ENCODE measurements at places on chromosomes 4 and X.

DNA sequence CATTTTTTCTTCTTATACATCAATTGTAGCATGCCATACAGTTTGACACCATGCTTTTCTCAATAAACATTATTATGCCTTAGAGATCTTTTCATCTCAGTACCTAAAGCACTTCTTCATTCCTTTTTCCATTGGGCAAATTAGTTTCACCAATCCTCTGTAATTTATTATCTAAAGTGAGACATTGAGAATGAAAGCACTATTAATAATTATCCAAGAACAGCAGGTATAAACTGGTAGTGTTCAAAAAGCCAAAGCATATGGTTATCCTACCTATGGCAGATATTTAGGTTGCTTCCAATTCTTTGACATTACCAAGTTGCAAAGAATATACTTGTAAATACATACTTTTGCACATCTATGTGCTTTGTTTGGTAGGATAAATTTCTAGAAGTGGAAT is 15.6 kb downstream of the LAMTOR3 start:
- DNase-seq: no peak

- no peak for DNase-seq
Observed at GRCh38 chr4:106033469-106033868, 138.2 kb downstream of the NPNT start.

- DNase-seq: no peak
Observed at GRCh38 chr4:74402692-74403456, 37.9 kb downstream of the EREG start.

DNA sequence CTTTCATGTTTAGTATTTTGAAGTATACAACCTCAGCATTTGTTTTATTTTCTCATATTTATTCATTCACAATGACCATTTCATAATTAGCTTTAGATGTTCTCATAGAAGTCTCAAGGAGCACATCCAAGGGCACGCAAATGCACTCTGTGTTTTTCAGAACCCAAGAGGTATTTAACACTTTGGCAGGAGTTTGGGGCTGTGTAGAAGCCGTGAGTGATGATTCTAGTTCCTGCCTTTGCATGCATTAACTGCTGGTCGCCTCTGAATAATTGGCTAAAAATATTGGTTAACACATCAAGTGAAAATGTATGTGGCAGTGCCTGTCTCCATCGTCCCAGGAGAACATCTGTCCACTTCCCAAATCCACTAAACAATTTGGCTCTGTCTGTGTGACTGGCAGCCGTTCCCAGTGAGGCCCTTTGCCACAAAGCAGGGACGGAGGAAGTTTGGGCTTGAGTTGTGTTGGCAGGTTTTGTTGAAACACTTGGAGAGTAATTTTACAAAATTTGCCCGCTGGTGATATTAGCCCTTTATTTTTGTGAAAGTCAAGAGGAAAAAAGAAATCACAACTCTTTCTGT is 730.7 kb upstream of the SLIT2 start:
- no peak for DNase-seq

- DNase-seq: no peak
Observed at GRCh38 chrX:127943571-127943970, 108.6 kb downstream of the ACTRT1 start.

DNA sequence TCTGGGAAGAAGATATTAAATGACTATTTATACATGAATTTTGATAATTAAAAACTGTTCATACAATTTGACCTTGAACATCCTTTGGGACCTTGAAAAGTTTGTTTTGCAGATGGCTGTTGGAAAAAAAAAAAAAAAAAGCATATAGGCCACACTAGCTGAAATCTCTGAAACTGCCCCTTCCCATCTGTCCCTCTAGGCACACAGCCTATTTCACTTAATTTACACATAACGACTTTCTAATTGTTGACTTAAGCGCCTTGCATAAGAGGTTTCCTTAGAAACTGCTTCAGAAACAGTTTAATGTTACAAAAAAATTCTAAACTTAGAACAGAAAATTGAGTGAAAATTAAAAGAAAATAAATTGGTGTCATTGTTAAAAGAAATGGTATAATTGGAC is 131.0 kb downstream of the COX18 start:
- DNase-seq: no peak

DNA sequence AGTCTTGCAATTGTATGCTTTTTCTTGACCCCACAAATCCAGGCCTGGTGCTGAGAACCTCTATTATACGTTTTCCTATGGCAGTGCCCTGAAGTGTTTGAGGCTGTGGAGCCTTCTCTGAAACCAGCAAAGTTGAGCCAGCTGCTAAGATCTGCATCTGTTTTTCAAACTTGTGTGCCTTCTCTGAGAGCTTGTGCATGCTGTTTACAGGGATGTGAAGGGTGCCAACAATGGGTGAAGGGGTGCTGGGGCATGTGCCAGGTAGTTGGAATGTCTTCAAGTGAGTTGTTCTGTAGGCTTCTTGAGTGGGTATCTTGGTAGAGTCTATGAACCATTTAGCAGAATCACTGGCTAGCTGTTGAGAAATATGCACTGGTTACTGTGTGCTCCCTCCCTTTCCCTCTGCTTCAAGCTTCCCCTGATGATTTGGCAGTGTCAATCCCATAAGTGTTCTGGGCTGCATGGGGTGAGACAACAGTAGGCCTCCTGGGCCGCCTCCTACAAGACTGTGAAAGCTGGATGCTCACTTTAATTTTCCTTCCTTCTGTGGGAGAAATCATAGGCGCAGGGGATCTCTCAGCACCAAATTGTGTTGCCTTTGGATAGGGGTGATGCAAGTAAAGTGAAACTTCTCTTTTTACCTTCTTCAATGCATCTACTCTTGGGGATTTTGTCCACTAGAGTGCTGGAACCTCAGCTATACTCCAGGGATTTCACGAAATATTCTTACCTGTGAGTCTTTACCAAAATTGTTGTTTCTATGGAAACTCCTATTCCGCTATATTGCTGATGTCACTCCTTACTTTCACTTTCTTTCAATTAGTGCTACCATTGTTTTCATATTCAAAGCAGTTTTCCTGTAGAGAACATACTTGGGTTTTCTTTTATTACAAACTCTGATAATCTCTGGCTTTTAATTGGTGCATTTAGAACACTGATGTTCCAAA is 30.0 kb downstream of the ITM2A start:
- DNase-seq: no peak

- DNase-seq: no peak
Observed at GRCh38 chr4:67401902-67402301, 143.4 kb downstream of the CENPC start.

GRCh38 chrX:136961594-136962135 is 72.1 kb downstream of the GPR101 start:
- DNase-seq: no peak

DNA sequence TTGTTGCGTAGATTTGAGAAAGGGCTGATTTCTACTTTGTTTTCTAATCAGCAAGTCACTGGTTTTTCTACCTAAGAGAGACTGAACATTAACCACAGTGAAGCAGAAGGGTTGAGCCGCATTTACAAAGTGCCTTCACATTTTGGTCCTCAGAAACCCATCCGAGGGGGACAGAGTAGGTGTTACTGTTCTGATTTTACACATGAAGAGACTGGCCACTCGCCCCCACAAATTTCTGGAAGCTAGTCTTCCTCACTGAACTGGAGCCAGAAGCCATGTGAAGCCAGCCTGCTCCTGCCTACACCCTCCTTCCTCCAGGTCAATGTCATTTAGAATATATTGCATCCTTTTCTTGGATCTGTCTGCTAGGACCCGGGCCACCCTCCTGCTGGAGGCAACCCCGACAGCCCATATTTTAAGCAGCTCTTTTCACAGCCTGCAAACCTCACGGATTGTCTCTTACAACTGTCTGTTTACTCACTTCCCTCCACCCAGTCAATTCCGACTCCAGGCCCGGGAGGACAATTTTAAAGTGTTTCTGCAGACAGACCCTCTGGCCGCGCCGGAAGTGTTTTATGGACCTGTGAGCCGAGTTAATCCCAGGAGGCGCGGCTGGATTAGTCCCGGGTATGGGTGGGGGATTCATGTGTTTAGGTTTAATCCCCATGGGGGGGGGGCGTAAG is 73.2 kb upstream of the BCOR start:
- no peak for DNase-seq

DNA sequence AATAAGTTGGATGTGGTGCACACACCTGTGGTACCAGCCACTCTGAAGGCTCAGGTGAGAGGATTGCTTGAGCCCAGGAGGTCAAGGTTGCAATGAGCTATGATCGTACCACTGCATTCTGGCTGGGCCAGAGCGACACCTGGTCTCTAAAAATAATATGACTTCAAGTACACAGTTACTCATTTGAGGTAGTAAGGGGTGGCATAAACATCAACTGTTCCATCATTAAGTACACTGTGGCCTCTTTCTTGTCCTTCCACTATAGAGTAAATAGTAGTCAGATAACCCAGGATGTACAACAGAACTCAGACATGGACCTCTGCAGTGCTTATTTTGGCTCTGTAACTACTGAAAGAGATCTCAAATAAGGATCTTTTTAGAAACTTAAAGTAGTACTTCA is 10.6 kb downstream of the FAM9B start:
- DNase-seq: no peak

DNA sequence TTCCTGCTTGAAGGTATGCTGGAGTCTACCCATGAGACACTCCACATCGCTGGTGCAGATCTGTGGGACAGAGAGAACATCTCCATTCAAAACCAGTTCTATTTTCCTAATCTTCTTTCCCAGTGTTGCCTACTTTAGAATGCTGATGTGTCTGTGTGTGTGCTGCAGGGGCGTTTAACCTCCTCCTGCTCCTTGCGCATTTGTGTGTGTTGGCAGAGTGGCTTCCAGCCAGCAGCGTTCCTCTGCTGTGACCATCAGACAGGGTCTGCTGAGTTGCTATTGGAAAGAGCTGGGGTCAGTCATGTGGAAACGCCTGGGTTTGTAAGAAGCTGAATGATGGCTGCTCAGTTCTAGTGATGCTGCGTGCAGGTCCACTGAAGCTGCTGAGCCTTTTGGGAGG is 223.6 kb downstream of the RBMX2 start:
- DNase-seq: no peak

DNA sequence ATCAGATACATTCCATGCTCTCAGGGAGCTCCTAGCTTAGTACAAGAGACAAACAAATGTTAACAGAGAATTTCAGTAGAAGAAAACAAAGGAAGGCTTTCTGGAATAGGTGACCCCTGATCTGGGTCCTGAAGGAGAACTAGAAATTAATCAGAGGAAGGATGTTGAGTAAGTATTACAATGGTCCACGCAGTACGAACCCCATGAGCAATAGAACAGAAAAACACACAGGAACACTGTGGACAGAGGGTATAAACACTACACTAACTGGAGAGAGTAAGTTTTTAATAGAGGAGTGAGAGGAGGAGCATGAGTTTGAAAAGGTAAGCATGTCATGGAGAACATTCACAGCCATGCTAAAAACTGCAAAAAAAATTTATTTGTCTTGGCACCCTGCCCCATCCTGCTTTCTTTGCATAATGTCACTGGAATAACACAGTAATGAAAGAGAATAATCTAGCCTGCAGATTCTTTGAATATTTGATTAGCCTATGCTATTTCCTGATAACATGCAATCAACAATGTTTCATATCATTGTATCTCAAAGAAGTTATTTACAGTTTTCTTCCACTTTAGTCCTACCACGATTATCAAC is 140.3 kb upstream of the ZXDB start:
- DNase-seq: no peak

GRCh38 chr4:85826060-85826678 is 351.2 kb downstream of the ARHGAP24 start:
- DNase-seq: no peak

GRCh38 chr4:82890528-82890900 is 439 bp downstream of the SEC31A start:
- DNase-seq: no peak

DNA sequence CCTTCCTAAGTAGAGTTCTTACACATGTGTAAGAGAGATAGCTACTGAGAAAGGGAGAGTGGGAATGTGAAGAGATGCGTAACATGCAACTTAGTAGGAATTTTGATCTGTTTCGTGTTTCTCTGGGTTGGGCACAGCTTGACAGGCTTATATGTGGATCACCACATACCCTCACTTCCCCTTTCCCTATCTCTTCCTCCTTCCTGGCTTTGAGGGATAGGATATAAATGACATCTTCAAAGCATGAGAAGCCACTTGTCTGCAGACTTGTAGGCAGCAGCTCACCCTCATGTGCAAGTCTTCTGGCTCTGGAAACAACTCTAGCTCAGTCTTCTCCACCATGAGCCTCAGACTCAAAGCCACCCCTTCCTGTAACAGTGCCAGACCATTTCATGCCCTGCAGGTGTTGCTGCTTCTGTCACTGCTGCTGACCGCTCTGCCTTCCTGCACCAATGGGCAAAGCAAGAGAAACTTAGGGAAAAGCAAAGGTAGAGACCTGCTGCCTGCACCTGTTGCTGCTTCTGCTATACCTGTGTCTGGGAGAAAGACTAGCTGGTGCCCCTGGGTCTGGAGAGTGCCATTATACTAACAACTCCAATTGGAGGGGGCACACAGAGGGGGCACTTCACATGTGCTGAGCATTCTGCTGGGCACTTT is 5.4 kb upstream of the PF4V1 start:
- no peak for DNase-seq

DNA sequence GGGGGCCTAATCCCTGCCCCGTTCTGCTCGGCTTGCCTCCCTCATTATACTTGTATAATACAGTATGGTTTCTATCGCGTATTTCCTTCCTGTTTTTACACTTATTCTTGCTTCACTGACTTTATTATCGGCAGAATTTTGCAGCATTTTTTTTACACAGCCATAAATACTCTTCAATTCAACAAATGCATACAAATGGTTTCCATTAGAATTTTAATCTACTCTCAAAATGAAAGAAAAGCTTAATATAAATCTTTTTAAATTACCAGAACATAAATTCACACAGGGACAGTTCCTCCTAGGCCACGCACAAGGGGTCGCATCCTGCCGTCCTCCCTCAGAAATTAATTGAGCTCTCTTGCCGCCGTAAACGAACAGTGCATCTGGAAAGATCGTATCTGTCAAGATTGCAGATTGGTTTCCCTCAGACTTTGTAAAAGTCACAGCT is 42.9 kb downstream of the DCTD start:
- no peak for DNase-seq

DNA sequence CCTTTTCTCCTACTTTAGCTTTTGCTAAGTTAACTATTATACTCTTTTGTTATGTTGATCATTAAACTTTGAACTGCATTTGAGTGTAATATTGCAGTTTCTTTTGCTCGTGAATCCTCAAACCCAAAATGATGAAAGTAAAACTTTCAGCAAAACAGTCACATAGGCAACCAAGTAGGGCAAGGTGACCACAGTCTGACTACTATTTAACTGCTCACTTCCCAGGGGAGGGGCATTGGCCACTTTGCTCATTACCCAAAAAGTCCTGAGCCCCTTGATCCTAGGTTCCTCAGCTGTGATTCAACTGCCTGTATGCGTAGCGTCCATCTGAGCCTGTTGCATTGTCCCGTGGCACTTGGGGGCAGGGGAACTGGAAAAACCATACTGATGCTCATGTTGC is 17.0 kb downstream of the RBMX2 start:
- no peak for DNase-seq

- DNase-seq: no peak
Observed at GRCh38 chr4:97073194-97073593, 1070.1 kb downstream of the STPG2 start.

- peak; percentile 87 for DNase-seq
Observed at GRCh38 chr4:74932832-74933561, at the start of gene PARM1. Gene PARM1, plus strand, starts transcription at chr4:74933116. Its CDS starts 212 bp downstream, at chr4:74933328.
